ENCODE measurements at places on chromosomes 3 and 15.

GRCh38 chr3:118089563-118089962 lies 945.1 kb downstream of the IGSF11 start:
- no peak for DNase-seq

- no peak for DNase-seq
These were observed 49.9 kb downstream of the TRPM1 start for GRCh38 chr15:31051496-31052080.

DNA sequence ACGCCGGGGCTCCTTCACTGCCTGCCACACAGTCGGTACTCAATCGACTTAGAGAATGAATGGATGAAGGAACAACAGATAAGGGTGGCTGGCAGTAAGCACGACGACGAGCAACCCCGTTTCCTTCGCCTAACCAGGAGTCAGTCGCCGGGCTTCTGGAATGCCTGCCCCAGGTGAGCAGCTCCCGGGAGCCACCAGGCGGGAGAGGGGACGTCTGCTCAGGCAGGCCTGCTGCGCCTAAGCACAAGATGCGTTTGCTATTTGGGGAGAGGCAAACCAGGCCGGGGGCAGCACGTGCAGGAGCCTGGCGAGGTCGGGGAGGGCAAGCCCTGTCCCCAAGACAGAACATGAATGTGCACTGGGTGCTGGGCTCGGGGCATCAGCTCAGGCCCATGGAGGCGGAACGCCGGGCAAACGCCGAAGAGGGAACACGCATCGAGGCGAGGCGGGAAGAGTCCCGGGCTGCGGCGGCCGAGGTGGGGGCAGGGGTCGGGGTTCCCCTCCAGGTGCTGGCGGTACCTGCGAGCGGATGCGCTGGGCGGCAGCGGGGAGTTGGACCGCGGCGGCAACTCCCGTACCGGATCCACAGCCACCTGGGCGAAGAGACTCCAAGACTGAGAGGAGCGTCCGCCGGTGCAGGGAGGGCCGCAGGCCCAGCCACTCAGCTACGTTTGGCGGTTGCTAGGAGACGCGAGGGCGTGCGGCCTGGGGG lies at the start of gene CFAP92:
TSS of gene CFAP92 (minus strand) at position 616 of the 712 bp plus-strand sequence. CDS start 772 bp downstream, outside the sequence.
- peak; percentile 55 for DNase-seq

DNA sequence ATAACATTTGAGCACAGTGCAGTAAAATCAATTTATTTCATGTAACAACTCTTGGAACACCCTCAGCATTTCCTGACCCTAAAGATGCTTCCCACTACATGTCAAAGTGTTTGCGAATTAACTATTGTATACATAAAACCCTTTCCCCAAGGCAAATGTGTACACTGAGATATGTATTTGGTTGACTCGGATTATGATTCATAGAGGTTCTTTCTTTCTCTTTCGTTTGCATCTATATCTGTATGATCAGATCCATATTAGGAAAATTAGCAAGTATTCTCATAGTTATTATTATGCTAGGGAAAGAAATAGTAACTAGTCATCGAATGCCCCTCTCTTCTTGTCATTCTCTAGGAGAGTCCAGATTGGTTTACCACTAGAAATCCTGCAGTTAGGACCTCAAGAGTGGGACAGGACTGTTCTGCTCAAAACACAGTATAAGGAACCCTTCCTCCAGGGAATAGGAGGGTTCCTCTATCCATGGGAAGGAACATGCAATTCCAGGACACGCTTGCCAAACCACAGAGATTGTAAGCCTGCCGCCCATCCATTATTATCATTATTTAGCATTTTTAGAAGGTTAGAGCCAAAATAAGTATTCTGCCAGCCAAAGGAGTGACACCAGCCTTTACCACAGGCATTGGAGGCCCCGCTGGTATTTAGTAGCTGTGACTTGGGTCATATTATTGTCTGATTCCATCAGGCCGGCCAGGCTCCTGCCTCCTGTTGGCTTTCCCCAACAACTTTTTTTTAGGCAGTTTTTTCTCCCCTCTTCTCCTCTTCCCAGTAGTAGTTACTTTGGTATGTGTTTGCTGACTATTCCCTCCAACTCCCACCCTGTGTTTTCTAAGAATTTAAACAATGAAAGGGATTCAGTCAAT lies 100.7 kb downstream of the GALK2 start:
- DNase-seq: no peak

DNA sequence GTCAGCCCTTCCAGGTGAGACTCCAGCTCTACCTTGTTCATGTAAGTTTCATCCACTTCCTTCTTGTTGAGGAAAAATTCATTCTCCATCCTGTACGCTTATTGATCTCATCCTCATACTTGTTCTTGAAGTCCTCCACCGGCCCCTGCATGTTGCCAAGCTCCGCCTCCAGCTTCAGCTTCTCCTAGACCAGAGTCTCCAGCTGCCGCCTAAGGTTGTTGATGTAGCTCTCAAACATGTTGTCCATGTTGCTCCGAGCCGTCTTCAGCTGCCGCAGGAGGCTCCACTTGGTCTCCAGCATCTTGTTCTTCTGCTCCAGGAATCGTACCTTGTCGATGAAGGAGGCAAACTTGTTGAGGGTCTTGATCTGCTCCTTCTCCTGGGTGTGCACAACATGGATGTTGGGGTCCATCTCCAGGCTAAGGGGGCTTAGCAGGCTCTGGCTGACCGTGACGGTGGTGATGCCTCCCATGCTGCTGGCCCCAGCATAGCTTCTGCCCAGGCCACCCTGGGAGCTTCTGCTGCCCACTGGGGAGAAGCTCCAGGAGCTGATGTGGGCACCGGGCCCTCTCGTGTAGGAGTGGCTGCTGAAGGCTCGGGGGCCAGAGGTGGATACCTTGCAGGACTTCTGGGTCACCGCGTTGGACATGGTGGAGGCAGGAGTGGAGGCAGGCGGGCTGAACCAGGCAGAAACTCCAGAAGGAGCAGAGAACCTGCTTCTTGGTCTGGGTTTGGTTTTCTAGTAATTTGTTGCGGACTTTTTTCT lies 422.6 kb upstream of the ARPP21 start:
- no peak for DNase-seq

GRCh38 chr15:96254173-96254572 lies 76.3 kb upstream of the NR2F2 start:
- DNase-seq: no peak

DNA sequence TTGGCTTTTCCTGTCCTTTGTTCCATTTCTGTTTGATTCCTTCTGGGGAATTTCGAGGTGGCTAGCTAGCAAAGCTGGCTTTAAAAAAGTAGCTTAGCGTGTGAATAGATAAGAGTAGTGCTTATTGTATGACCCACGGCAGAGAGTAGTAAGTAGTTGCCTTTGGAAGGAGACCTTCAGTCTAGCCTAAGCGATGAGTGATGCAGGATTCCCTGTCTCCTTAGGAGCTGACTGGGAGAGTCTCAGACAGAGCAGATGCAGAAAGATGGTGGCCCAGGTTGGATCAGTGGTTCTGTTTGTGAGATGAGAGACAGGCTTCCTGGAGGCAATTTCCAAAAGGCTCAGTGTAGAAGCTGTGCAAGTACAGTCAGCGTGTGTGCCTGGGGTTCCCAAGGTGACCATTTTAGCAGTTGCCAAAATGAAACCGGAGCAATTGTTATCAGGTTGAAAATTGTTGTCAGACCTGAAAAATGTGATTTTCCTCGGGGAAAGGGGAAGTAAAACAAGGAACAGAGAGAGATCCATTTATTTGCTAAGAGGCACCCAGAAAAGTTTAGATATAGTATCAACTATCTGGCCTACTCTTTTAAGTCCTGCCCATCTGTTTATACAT lies 681 bp upstream of the IL5RA start:
- no peak for DNase-seq

- no peak for DNase-seq
These were observed 105.9 kb downstream of the TPRG1 start for GRCh38 chr3:189277711-189278110.

DNA sequence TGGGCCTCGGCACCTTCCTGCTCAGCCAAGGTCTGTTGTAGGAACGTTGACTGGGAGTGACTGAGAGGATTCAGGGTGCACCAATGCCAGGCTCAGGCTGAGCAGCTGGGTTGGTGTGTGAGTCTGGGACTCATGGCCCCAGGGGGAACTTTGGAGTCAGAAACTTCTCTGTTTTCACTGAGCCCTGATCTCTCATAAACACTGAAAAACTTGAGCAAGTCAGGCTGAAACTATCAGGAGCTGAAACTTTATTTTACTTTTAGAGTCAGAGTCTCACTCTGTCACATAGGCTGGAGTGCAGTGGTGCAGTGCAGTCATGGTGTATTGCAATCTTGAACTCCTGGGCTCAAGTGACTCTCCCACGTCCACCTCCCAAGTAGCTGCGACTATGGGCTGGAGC lies 3.0 kb downstream of the TRAK1 start:
- DNase-seq: no peak

DNA sequence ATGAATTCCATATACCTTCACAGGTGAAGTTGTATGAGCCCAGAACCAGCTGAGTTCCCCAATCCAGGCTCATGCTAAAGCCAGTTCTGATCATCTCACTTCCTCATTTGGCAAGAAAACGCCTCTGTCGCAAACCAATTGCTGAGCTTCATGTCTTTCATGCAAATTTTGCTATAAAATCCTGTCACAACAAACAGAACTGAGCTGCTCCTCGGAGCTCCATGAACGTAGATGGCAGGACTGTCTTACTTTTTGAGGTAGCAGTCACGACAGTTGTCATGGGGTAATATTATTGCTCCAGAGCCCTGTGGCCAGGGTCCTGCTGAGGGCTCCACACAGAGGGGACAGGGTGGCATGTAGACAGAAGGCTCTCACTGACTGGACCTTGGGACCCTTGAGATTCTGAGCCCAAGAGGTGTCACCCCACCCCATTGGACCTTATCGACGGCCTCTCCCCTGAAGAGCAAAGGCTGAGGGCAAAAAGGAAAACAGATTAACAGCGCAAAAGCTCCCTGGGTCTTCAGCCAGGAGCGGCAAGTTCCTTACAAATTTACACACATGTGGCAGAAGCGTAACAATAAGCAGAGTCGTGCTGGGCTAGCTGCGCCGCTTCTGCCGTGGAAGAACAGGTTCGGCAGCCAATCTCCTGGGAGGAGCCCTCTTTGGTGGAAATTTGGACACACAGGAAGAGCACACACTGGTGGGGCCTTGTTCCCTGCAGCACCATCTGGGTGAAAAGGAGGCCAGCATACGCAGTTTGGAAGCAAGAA lies 249.2 kb downstream of the OPA1 start:
- no peak for DNase-seq

DNA sequence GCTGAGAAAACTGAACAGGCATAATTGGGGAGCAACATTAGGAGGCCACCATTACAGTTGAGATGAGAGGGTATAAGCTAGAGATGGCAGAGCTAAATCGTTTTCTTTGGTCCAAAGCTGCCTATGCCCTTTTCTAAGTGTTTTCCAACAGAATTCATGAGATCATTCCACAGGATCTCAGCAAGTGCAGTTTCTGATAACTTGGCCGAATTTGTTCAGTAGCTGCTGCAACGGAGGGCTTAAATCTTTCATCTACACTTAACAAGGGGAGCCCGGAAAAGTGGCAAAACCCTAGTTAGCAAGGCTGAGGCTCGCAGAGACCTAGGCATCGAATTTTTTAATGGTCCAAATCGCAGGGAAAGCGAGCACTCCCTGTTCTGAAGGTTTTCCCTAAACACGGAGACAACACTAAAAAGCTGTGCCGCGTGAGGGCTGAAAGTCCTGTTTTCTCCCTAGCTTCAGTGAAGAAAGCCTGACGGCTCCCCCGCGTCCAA lies 531 bp upstream of the BLOC1S6 start:
- DNase-seq: no peak

GRCh38 chr15:45378913-45379262 lies 544 bp upstream of the GATM start:
- no peak for DNase-seq

DNA sequence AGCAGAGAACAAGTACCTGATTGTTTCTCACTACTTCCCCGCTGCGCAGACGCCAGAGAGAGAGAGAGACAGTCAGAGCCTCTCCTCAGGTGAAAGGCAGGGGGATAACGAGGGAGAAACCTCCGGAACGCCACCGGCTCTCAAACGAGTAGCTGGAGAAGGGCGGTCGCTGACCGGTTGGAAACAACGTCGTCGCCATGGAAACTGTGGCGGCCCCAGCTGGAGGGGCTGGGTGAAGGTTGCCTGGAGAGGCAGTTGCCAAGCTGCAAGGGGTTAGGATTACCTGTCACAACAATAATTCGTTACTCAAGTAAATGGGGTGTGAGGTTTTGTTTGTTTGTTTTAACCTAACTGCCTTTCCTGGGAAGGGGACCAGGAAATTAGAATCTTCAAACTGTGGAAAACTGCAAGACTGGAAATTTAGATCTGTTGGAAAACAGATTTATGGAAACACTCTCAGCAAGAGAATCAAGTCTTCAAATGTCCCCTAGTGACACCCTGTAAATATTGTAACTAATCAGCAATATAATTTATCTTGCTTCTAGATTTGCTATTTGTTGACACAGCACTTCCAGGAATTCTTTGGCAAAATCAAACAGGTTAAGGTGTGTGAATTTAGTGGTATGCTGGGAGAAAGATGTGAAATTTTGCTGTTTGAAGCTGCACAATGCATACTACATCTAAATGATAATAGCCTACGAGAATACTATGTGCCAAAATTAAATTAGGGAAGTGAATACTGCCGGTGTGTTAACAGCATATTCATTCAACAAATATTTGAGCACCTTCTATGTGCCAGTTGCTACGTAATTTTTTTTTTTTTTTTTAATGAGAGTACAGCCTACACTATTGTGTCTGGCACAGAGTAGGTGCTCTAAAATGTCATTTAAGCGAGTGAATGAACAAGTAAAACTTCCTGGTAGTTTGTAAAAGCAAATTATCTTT lies at the start of gene DNAH12:
TSS of gene DNAH12 (minus strand) at position 164 of the 945 bp plus-strand sequence. CDS start 1,474 bp downstream, outside the sequence.
- DNase-seq: no peak

DNA sequence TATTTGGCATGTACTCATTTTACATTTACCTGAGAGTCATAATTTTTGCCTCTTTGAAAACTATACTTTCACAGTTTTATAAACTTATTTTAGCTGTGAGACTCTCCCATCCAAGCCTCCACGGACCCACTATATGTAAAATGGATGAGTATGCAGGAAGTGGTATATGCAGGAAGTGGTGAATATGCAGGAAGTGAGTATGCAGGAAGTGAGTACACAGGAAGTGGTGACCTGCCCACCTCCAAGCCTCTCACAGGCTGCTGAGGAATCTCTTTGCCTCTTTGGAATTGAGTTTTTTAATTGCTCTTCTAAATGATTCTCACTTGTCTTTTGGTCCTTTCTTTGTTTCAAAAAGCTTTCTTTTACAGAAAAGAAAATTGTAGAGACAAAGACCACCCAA lies 85.2 kb downstream of the KBTBD8 start:
- DNase-seq: no peak

- no peak for DNase-seq
These were observed 3.4 kb downstream of the PHLDB2 start for GRCh38 chr3:111862415-111862814.

- no peak for DNase-seq
These were observed 437 bp downstream of the CELSR3 start for GRCh38 chr3:48662145-48662752.

All from HTR-8/SVneo (cell line).